Cardiac atrium fibroblast (primary cell): ENCODE measurements at places on chromosomes 2 and 18. TPM values are rescaled to one million over a fixed set of nuclear protein-coding genes. Genes with fewer than 3 reads are reported as not detected.

GALNT5 gene
- total RNA-seq = 4.2 and 5.5 TPM in 2 replicates

MAP2 gene
- total RNA-seq = 2.6 and 3.4 TPM in 2 replicates

NRP2 gene
- total RNA-seq = 12.6 and 19.0 TPM in 2 replicates

PASK gene
- 0.54 and 1.9 TPM in 2 replicates for total RNA-seq

RPRM gene
- total RNA-seq = not detected in 2 replicates

IRS1 gene
- 13.3 and 17.3 TPM in 2 replicates for total RNA-seq

TXNDC2 gene
- total RNA-seq = 0.32 TPM in 1 of 2 replicates, not detected in the other

C2orf66 gene
- not detected in 2 replicates for total RNA-seq

GALR1 gene
- not detected in 2 replicates for total RNA-seq

ANKRD62 gene
- not detected in 2 replicates for total RNA-seq

SCYGR4 gene
- total RNA-seq = not detected in 2 replicates

CSRNP3 gene
- total RNA-seq = 0.54 and 1.5 TPM in 2 replicates

GDF7 gene
- 0.16 and 0.36 TPM in 2 replicates for total RNA-seq

WIPF1 gene
- 6.3 and 7.0 TPM in 2 replicates for total RNA-seq

PROM2 gene
- under 0.01 TPM in 1 of 2 replicates, not detected in the other for total RNA-seq

TCF4 gene
- 52.0 and 67.9 TPM in 2 replicates for total RNA-seq

FSIP2 gene
- total RNA-seq = 0.36 TPM in 1 of 2 replicates, not detected in the other

COBLL1 gene
- 0.36 and 3.7 TPM in 2 replicates for total RNA-seq
